ENCODE measurements at places on chromosomes 3 and 15. TPM values are rescaled to one million over a fixed set of nuclear protein-coding genes. Genes with fewer than 3 reads are reported as not detected.
A peak's percentile ranks its signal among the peaks of the same experiment; 100 is the strongest.

DNA sequence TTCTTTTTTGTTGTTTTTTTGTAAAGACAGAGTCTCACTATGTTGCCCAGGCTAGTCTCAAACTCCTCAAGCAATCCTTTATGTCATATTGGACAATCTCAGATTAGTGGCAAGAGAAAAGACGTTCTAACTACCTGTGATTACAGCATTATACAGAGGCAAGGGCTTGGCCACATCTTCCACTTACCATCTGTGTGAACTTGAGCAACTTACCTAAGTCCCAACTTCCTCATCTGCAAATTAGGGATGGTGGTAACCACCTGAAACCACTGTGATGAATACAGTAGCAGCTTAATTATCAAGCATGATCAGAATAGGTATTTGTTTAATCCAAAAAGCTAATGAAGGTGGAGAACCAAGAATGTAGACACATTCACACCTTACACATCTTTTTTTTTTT is 16.1 kb downstream of the LRRC2 start:
- no peak for DNase-seq

DNA sequence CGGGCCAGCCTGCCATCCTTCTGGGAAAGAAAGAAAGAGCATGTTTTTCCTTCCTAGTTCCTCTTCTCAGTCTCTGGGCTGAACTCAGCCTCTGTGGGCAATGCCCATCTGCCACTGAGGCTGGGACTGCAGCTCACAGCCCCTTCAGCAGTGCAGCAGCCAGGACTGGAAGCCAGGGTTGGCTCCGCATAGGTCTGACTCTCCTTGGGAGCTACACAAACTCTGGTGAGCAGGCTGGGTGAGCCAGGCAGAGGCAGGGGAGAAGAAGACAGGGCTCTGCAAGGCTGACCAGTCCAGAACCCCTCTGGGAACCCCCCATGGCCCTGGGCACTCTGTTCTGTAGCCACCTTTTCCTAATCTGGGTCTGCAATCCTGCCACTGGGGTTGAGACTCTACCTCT is 3.6 kb downstream of the DISP2 start:
- DNase-seq = no peak

- DNase-seq = no peak
These were observed 31.3 kb upstream of the MEIS2 start for GRCh38 chr15:37131621-37132020.

DNA sequence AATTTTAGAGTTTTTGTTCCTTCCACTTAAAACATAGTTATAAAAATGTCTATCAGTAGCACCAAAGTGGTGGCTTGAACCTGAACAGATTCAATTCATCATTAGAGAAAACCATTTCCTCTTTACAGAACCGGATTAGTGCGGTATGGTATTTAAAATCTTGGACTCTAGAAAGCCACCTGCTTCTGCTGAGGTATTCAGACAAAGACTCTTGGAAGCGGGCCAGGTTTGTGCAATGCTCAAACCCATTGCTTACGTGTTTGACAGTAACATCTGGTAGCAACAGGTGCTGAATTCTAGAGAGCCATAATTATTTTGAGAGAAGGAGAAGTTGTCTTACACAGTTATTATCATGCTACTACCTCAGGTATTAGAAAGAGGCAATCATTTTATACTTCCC is 290.5 kb downstream of the NAALADL2 start:
- DNase-seq = peak; percentile 11

DNA sequence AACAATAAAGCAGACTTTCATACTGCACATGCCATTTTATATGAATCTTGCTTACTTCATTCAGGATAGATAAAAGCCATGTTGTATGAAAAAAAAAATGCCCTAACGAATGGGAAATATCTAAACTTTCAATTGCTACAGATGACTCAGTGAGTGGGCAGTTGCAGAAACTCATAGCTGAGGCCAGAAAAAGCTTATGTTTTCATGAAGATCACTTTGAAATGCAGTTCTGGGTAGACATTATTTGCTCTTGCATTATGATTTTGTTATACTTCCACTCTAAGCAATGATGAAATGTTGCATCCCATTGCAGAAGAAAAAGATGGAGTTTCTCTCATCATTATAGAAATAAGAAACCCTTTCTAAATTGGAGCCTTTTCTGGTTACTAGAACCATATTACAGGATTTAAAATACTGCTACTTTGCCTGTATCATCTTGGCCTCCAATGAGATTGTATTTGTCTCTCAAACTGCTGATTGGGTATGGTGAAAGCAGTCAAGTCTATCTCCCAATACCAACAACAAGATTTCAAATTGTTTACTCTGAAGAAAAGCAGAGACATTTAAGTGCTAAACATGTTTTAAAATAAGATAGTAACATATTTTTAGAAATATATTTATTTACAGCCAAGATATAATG is 17.0 kb downstream of the PEAK1 start:
- no peak for DNase-seq

- DNase-seq = no peak
These were observed 187.7 kb downstream of the ITPR1 start for GRCh38 chr3:4680871-4681300.

Gene FBXL22
- polyA plus RNA-seq = 1.6 TPM

Gene DUOXA2
- not detected for polyA plus RNA-seq

Data from renal pelvis (tissue), 12 donors.